HuH-7.5 (cell line): ENCODE measurements at places on chromosomes 7 and 10.

DNA sequence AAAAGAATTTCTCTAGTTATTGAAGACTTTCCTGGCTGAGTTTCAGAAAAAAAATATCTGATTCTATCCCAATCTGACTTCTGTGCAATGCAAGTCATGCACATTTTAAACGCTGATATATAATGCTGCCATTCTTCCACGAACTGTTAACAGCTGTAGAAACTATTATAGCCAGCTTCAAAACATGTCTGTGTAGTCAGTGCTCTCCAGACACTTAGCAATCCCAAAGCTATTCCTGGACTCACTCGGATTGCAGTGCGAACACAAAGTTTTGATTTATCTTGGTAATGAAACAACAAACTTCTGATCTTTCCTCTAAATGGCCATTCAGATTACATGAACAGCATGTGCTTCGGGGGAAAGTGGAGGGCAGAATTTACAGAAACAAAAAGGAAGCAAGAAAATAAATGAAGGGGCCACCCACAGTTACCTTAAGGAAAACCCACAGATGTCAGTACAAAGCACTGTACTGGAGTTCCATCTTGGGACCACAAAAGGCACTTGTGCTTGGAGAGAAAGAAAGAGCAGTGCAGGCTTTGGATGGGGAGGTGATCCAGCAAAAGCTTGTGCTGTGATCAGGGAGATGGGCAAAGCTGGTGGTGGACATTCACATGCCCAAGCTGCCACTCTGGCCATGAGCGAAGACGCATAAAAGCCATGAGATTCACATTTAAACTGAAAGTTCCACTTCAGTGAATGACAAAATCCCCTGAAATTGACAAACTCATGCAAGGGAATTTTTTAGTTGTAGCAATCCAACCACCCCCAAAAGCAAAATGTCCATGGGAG lies 32.1 kb upstream of the ADO start:
- no peak for DNase-seq

DNA sequence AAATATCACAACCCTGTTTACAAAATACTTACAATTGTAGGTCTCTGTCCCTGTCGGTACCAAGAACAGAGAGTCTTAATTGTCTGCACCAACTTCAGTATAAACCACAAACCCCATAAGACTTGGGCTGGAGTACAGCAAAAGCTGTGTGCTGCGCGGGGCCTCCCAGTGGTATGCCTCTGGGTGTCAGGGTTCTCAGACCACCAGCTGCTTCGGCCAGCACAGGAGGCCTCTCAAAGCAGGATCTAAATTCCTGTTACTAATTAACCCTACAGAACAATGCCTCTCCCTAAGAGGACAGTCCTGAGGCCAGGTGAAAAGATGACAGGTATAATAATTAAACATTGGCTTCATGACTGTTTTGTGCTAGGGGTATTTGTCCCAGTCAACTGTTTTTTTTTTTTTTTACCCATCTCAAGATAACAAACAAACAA lies 957 bp upstream of the SVIL start:
- no peak for DNase-seq

- no peak for DNase-seq
These were observed 22.1 kb upstream of the NPVF start for GRCh38 chr7:25250386-25250785.

- DNase-seq = no peak
These were observed 20.3 kb downstream of the SCART1 start for GRCh38 chr10:133474027-133474426.

- DNase-seq = no peak
These were observed 80.1 kb downstream of the SH2D4B start for GRCh38 chr10:80617807-80618206.
